ENCODE measurements at places on chromosomes 7 and 10.

DNA sequence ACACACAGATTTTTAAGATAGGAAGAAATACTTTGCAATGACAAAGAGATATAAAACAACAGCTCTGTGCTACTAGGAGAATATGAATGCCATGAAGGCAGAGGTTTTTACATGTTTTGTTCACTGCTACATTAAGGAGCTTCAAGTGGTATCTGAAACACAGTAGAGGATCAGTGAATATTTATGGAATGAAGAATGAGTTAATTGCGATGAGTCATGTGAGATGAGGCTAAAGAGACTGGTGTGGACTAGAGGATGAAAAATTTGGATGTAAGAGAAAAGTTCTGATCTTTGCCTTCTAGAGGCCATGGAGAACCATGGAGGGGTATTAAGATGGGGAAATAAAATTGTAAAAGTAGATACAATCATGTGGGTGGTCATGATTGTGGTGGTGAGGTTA is 434.2 kb downstream of the PHTF2 start:
- DNase-seq = no peak

- no peak for DNase-seq
Measured at GRCh38 chr10:10830293-10830986, 187.2 kb upstream of the CELF2 start.

GRCh38 chr10:124153023-124153826 is 59.8 kb upstream of the CHST15 start:
- no peak for DNase-seq

DNA sequence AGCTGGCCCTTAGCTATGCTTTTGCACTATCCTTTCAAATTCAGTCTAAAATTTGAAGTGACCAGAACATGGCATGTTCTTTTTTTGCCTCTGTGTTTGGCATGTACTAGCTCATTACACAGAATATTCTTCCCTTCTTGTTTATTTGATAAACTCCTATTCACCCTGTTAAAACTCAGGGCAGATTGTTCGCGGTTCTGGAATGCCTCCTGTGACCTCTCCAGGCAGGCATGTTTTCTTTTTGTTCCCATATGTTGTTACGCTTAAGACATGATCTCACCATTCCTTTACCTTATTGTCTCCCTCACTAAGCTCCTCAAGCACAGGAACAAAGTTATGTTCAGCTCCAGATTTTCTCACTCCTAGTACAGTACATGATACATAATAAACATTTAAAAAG is 181.7 kb downstream of the CCSER2 start:
- DNase-seq = no peak
